ENCODE measurements at places on chromosomes 1 and 21.

DNA sequence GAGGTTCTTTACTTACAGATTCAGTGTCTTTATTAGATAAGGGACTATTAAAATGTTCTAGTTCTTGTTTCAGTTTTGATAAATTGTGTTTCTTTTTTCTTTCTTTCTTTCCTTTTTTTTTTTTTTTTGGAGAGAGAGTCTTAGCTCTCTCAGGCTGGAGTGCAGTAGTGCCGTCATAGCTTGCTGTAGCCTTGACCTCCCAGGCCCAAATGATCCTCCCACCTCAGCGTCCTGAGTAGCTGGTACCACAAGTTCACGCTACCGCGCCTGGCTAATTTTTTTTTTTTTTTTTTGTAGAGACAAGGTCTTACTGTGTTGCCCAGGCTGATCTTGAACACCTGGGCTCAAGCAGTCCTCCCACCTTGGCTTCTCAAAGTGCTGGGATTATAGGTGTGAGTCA is 76.6 kb downstream of the TMEM200B start:
- no peak for DNase-seq

- DNase-seq: no peak
These were observed 4.2 kb upstream of the C1orf159 start for GRCh38 chr1:1120096-1120495.

GRCh38 chr1:201828820-201829774 is at the start of gene IPO9:
TSS of gene IPO9 (plus strand) at chr1:201829157. CDS start at chr1:201829210, 53 bp downstream.
- DNase-seq: peak; percentile 97

DNA sequence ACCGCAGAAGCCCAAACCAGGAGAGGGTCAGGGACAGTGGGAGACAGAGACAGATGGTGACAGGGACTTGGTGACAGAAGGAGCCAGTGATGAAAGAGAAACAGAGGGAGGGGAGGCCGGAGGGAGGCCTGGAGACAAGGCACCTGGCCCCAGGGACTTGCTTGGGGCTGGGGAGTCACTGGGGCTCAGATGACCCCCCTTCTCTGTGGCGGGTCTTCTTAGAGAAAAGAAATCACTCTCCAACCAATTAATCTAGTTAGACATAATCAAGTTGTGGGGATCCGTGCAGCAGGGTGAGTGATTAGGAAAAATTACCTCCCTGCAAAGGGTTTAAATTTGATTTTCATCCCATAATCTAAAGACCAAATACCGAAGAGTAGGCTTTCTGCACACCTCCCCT is 519.8 kb downstream of the PTPRU start:
- no peak for DNase-seq

DNA sequence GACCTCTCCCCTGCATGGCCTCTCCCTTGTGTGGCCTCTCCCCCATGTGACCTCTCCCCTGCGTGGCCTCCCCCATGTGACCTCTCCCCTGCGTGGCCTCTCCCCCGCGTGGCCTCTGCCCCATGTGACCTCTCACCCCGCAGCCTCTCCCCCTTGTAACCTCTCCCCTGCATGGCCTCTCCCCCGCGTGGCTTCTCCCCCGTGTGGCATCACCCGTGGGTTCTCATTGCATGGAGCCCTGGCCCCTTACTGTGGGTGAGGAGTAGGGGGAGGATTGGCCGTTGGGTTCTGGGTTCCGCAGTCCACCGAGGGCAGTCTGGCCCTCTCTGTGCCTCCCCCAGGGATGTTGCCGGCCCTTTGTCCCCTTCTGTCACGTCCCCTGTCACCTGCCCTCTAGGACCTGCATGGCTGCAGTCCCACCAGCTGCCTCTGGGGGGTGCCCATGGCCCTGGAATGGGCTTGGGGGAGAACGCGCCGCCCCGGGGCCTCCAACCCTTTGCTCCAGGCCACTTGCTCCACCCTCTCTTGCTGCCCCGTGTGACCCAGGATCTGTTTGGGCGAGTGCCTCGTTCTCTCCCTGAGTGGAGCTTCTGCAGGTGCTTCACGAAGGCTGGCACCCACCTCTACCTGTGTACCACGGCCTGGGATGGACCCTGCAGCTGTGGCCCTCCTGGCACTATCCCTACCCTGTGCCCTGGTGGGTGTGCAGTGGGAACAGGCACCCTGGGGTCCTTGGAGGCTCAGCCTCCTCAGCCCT is 21.3 kb downstream of the RRP1 start:
- DNase-seq: peak; percentile 93

- no peak for DNase-seq
These were observed 782.9 kb upstream of the TPTE start for GRCh38 chr21:9738527-9738926.

- no peak for DNase-seq
These were observed 49.3 kb downstream of the RAB3GAP2 start for GRCh38 chr1:220222939-220223338.

GRCh38 chr1:22471610-22472009 is 20.0 kb downstream of the ZBTB40 start:
- DNase-seq: no peak

- no peak for DNase-seq
These were observed 424.4 kb upstream of the NFIA start for GRCh38 chr1:60657926-60658325.

DNA sequence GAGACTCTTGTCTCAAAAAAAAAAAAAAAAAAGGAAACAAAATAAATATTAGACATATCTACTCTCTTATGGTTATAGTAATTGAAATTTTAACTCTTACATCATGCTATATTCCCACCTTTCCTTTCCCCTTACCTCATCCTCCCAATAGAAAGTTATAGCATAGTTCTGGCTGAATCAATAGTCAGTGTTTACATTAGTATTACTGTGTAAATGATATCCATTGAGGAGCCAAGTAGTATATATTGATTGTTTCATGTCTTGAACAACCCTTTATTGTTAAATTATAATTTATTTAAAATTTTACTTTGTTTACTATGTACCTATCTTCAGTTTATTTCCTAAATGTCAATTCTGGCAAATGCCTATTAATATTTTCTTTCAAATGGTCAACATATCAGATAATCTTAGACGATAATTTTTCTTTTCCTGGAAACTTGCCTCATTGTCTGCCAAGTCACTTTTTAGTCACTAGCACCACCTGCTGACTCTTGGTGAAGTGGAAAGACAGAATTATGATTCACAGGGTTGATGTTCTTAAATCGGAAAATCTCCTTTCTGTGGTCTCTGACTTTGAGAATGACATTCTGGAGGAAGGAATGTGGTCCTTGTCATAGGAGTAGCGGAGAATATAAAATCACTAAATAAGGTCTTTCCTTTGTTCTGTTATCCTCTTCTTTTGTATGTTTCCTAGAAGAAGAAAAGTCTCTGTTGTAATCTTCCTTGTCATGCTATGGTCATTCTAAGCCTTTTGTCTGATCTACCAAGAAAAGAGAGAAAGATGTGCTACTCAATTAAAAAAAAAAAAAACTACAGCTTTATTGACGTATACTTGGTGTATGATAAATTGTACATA is 8.6 kb downstream of the HJV start:
- peak; percentile 63 for DNase-seq

GRCh38 chr1:55071477-55071876 is 32.1 kb downstream of the PCSK9 start:
- peak; percentile 24 for DNase-seq

- no peak for DNase-seq
These were observed 41.0 kb upstream of the RASAL2 start for GRCh38 chr1:178052650-178053461.

- no peak for DNase-seq
These were observed 28.6 kb downstream of the PUM1 start for GRCh38 chr1:31036749-31037500.

DNA sequence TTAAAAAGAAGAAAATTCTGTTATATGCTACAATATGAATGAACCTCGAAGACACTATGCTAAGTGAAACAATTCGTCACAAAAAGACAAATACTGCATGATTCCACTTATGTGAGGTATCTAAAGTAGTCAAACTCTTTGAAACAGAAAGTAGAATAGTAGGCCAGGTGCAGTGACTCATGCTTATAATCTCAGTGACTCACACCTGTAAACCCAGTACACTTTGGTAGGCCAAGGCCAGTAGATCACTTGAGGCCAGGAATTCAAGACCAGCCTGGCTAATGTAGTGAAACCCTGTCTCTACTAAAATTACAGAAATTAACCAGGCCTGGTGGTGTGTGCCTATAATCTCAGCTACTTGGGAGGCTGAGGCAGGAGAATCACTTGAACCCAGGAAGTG is 25.7 kb downstream of the EPHA10 start:
- DNase-seq: peak; percentile 33

DNA sequence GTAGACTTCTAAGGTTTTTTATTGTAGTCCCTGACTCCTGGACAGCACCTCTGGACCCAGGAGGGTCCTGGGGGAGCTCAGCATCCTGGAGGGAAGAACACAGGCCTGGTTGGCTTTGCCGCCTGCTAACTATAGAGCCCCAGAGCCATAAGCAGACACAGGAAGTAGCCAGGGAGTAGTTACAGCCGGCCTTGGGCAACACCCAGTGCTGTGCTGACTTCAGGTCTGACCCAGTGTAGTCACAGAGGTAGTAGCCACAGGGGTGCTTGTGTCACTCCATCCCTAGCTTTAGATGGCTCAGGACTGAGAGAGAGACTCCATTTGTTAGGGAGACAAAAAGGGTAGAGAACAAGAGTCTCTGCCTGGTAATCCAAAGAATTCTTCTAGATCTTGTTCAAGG is 21.9 kb downstream of the MCOLN2 start:
- DNase-seq: no peak

- DNase-seq: no peak
These were observed 44.4 kb downstream of the ZBTB18 start for GRCh38 chr1:244095529-244095911.

DNA sequence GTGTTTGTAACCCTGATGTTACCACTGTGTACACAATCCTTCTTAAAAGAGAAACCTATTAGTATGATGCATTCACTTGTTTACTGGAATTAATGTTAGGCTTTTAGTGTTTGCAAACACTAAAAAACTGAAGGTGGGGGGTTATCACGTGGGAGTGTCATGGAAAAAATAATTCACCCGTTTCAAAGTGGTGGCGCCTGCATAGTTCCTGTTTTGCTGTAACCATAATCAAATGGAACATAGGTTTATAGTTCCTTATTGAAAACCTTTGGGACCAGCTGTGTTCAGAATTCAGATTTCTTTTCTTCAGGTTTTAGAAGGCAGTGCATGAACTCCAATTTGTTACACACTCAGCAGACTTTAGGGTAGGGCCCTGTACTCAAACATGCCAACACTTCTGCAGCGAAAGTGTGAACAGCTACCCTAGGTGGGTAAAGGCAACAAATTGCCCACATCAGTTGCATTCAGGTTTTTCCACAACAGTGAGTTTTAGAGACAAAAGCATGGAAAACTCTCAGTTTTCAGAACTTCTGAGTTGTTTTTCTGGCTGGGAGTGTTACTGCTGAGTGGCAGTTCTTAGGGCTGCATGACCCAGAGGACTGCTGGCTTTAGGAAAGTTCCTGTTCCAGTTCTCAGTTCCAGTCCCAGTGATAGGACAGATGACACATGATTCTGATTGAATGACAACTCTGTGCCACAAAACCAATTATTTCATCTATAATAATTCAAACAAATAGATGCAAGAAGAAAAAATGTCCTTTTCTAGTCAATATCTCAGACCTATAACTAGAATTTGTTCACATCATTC is 29.1 kb upstream of the IVNS1ABP start:
- no peak for DNase-seq

DNA sequence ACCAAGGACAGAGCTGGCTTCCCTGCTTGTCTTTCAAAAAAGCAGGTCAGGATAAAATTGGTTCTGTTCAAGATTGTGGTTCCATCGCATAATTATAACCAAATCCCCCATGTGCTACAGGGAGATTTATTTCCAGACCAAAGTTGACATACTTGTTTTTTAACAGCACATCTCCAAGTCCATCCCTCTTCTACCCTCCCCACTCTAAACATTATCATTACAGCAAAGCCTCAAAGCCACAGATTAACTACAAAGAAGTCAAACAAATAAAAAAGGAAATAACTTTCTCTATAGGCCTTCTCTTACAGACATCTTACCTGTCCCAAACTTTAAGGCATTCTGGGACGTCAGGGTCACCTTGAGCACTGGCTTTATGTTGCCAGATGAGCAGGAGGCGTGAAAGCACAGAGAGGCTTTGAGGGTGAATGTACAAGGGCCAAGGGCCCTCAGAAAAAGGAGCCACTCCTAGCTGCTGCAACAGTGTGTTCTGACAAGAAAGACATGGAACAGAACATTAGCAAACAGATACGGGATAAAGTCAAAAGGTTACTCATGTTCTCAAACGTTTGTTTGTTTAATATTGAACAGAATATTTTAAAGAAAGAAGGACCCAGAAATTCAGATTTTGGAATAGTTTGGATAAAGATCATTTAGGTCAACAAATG is 31.2 kb downstream of the UBR4 start:
- no peak for DNase-seq

DNA sequence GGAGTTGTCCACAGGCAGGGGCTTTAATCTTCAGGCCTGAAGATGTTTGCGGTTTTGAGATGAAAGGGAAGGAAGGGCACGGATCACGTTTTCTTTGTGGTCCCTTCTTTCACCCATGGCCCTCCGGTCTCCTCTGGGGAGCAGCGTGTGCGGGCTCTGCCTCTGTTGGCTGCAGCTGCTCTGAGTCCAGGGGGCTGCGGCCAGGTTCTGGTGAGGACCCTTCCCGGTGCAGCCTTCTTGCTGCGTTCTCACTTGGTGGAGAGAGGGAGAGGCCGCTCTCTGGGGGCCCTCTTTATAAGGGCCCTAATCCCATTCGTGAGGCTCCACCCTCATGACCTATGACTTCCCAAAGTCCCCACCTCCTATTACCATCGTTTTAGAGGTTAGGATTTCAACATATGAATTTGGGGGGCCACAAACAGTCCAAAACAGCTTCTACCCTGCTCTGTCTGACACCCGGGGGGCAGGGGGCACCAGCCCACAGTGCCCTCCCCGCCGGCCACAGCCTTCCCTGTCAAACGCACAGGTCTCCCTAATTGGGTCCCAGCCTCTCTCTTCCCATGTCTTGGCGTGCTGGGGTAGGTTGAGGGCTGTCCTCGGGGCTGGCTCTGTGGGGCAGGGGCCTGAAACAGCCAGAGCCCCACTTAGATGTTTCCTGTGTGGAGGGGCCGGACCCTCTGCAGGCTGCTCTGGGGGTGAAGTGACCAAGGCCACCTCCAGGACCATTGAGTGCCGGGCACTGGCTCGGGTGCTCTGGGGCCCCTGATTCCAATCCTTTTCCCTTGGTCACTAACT is 100.1 kb upstream of the C1orf174 start:
- DNase-seq: no peak

All from activated CD4-positive, alpha-beta memory T cell treated with anti-CD3 and anti-CD28 coated beads for 36 hours (primary cell).